ENCODE measurements at places on chromosomes 11 and 22. TPM values are rescaled to one million over a fixed set of nuclear protein-coding genes. Genes with fewer than 3 reads are reported as not detected.

The NRIP3 gene
- 2.4 TPM for total RNA-seq

The CARD18 gene
- total RNA-seq: not detected

The FGF19 gene
- not detected for total RNA-seq

The TMEM86A gene
- 4.6 TPM for total RNA-seq

Measured in ureter (tissue), 1 donor.